M059J (cell line): ENCODE measurements at places on chromosomes 2 and 18. TPM values are rescaled to one million over a fixed set of nuclear protein-coding genes. Genes with fewer than 3 reads are reported as not detected.

UGT1A4 gene
- not detected in 2 replicates for total RNA-seq

REEP1 gene
- 2.5 and 3.4 TPM in 2 replicates for total RNA-seq

SLC23A3 gene
- total RNA-seq: 0.02 TPM in 1 of 2 replicates, not detected in the other

SKA1 gene
- total RNA-seq: 37.5 and 51.7 TPM in 2 replicates

DOK1 gene
- total RNA-seq: 7.5 and 13.3 TPM in 2 replicates
